ENCODE measurements at places on chromosomes 12 and 14.

- no peak for DNase-seq
These were observed 52.3 kb upstream of the FUT8 start for GRCh38 chr14:65360144-65360784.

- no peak for DNase-seq
These were observed 105.1 kb downstream of the PRIMA1 start for GRCh38 chr14:93683226-93683625.

GRCh38 chr12:98653866-98654493 is 8.9 kb downstream of the APAF1 start:
- no peak for DNase-seq

GRCh38 chr12:12513416-12514006 is 49.2 kb downstream of the DUSP16 start:
- no peak for DNase-seq

DNA sequence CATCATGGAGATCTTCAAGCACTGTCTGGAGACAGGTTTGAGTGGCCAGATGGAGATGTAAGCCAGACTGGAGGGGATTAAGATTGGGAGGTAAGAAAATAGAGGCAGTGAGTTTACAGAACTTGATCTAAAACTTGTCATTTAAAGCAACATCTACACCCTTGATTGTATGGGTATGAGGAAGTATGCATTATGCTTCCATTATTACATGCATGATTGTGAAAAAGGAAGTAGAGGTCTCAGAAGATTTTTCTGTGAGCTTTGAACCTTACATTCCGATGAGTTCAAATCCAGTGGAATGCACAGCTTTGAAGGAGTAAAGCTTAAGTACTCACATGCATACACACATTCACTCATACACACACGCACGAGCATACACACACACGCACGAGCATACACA is 550.8 kb downstream of the MED13L start:
- DNase-seq: no peak

DNA sequence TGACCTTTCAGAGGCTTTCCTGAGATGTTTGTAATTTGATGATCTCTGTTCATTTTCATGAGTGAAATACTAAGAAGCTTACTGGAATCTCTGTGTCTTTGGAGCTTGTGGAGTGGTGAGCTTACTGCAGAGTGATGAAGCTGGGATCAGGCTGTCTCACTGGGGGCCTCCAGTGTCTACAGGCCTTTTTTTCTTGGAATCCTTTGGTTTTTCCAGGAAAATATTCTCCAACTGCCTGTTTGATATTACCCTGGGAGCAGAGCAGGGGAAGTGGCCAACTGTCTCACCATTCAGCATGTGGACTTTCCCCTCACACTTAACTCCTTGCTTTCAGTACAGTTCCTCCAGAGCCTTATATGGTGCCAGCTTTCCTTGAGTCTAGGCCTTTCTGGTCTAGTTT is 62.0 kb upstream of the KCNA1 start:
- DNase-seq: no peak

All from stimulated activated CD8-positive, alpha-beta memory T cell treated with anti-CD3 and anti-CD28 coated beads, Interleukin-12 subunit alpha, Interleukin-12 subunit beta, amount 100 ng/mL, for 4 hours (primary cell).